ENCODE measurements at places on chromosomes 1 and 21. TPM values are rescaled to one million over a fixed set of nuclear protein-coding genes. Genes with fewer than 3 reads are reported as not detected.
A peak's percentile ranks its signal among the peaks of the same experiment; 100 is the strongest.

Gene TMPRSS2
- polyA plus RNA-seq = 46.2 TPM

- peaks cover 19% of the 10 kb centered on the region for H3K27me3 ChIP-seq
- DNase-seq = peak; percentile 82
- H3K4me3 ChIP-seq = no peak overlapping the region
- no peaks in the 10 kb centered on the region for H3K36me3 ChIP-seq
- H3K4me1 ChIP-seq = no peaks in the 10 kb centered on the region
Measured at GRCh38 chr1:975896-976683, 5.8 kb downstream of the PERM1 start.

Gene RPTN
- not detected for polyA plus RNA-seq

DNA sequence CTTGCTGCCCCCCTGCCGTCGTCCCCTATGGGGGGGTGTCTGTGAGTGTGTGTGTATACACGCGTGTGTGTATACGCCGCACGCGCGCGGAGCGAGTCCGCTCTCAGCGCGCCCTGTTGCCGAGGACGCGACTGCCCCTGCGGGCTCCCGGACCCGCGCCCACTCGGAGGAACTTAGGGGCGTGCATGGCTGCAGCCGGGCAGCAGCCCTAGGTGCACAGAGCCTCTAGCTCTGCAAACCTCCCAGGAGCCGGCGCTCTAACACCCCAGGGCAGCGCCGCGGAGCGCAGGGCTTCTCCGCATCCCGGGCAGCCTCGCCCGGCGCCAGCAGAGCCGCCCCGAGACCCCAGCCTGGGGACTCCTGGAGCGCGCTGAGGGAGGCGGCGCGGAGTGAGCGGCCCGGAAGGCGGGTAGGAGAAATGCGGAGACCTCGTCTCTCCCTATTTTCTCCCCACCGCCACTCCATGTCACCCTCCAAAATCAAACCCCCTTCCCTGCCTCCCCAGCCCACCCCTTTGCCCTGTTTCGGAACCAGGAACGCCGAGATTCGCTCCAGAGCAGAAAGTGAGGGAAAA lies 574 bp downstream of the ITPKB start:
- H3K4me3 ChIP-seq = peak overlapping the region; percentile 75
- H3K27ac ChIP-seq = peak overlapping the region; percentile 87
- peaks cover 11% of the 10 kb centered on the region for H3K4me1 ChIP-seq
- peaks cover 16% of the 10 kb centered on the region for H3K36me3 ChIP-seq
- H3K27me3 ChIP-seq = no peaks in the 10 kb centered on the region
- DNase-seq = peak; percentile 35

GRCh38 chr21:32392299-32392879 lies 423 bp downstream of the URB1 start:
- no peaks in the 10 kb centered on the region for H3K36me3 ChIP-seq
- DNase-seq = no peak
- no peaks in the 10 kb centered on the region for H3K27me3 ChIP-seq
- peak overlapping the region; percentile 100 for H3K4me3 ChIP-seq
- peak overlapping the region; percentile 35 for H3K27ac ChIP-seq

DNA sequence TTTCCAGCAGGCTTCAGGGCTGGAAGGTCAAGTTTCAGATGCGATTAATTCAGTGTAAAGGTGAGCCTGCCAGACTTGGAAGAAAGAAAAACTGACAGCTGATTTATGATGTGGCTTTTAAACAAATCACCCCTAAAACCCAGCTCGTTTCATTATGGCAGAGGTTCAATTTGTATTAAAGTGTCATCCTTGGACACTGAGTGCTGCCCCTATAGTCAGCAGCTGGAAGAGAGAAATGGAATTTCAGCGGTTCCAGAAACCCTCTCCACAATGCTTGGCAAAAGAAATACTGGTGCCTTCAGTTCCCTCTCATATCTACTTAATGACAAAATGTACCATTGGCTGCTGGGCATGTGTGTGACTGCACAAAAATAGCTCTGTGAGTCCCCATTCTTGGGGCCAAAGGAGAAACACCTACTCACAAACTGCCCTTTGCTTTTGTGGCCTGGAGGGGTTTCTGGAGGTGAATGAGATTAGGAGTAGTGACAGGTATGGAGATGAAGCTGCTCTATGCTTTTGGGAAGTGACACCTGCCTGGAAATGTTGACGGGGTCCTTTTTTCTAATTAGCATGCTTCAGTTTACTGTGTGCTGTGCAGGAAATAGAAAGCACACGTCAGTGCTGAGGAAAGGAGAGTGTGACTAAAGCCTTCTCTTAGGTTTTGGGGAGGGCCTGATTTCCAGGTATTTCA lies 95.1 kb upstream of the TSPAN2 start:
- peaks cover 3% of the 10 kb centered on the region for H3K4me1 ChIP-seq
- no peak for DNase-seq
- H3K36me3 ChIP-seq = no peaks in the 10 kb centered on the region
- H3K27ac ChIP-seq = peak overlapping the region; percentile 90

Gene LTN1
- polyA plus RNA-seq = 4.5 TPM

Gene UQCRHL
- polyA plus RNA-seq = 1.8 TPM

Gene CACYBP
- polyA plus RNA-seq = 40.6 TPM

Measured in lung (tissue), 17 donors.